Tracheal epithelial cell (primary cell): ENCODE measurements at places on chromosomes 2 and 18. TPM values are rescaled to one million over a fixed set of nuclear protein-coding genes. Genes with fewer than 3 reads are reported as not detected.

LINC00305 gene
- total RNA-seq = not detected in 2 replicates

PDCD1 gene
- 0.24 TPM in 1 of 2 replicates, not detected in the other for total RNA-seq

FN1 gene
- total RNA-seq = 78.0 and 4,192 TPM in 2 replicates

EML6 gene
- total RNA-seq = 0.43 and 0.48 TPM in 2 replicates

ZNF512 gene
- 3.2 and 8.7 TPM in 2 replicates for total RNA-seq

MROH2A gene
- total RNA-seq = not detected in 2 replicates

SULT1C2 gene
- 0.21 and 0.72 TPM in 2 replicates for total RNA-seq

FEV gene
- total RNA-seq = not detected in 2 replicates

C2orf80 gene
- total RNA-seq = not detected in 2 replicates

POTEI gene
- total RNA-seq = not detected in 2 replicates

ZEB2 gene
- 2.2 TPM in 1 of 2 replicates, not detected in the other for total RNA-seq

LHCGR gene
- not detected in 2 replicates for total RNA-seq

GPR148 gene
- not detected in 2 replicates for total RNA-seq

TTC39C gene
- 16.9 and 31.8 TPM in 2 replicates for total RNA-seq

ERICH2 gene
- 0.72 and 7.0 TPM in 2 replicates for total RNA-seq

KCTD1 gene
- 22.2 and 29.0 TPM in 2 replicates for total RNA-seq

IL37 gene
- total RNA-seq = not detected in 2 replicates

CPS1 gene
- total RNA-seq = 19.8 and 21.4 TPM in 2 replicates

CCL20 gene
- 2.6 and 158 TPM in 2 replicates for total RNA-seq

TMSB10 gene
- total RNA-seq = 7,601 and 9,488 TPM in 2 replicates

MOGAT1 gene
- not detected in 2 replicates for total RNA-seq

ITGA4 gene
- total RNA-seq = under 0.01 and 3.1 TPM in 2 replicates

DRC1 gene
- 0.21 and 0.24 TPM in 2 replicates for total RNA-seq

SP140 gene
- 0.48 TPM in 1 of 2 replicates, not detected in the other for total RNA-seq

DHRS9 gene
- total RNA-seq = 0.72 and 13.0 TPM in 2 replicates

CFAP221 gene
- total RNA-seq = 0.72 TPM in 1 of 2 replicates, not detected in the other

NXPH2 gene
- total RNA-seq = not detected in 2 replicates

LCT gene
- not detected in 2 replicates for total RNA-seq

CAPN14 gene
- 2.2 and 6.8 TPM in 2 replicates for total RNA-seq

PRKAG3 gene
- not detected in 2 replicates for total RNA-seq

TSPYL6 gene
- not detected in 2 replicates for total RNA-seq

SNX17 gene
- 125 and 136 TPM in 2 replicates for total RNA-seq

TEX44 gene
- total RNA-seq = not detected in 2 replicates

TTN gene
- under 0.01 TPM in 1 of 2 replicates, not detected in the other for total RNA-seq

GKN2 gene
- not detected in 2 replicates for total RNA-seq

FBXO48 gene
- 0.24 and 0.64 TPM in 2 replicates for total RNA-seq

SPDYA gene
- 0.85 and 0.96 TPM in 2 replicates for total RNA-seq

NR4A2 gene
- total RNA-seq = 0.24 and 0.43 TPM in 2 replicates

CCDC68 gene
- total RNA-seq = 9.2 and 9.4 TPM in 2 replicates

SERPINB3 gene
- total RNA-seq = 33.7 and 83.3 TPM in 2 replicates

MTERF4 gene
- 19.3 and 28.3 TPM in 2 replicates for total RNA-seq

PECR gene
- 14.9 and 19.4 TPM in 2 replicates for total RNA-seq

LRP2 gene
- under 0.01 TPM in 1 of 2 replicates, not detected in the other for total RNA-seq

NT5DC4 gene
- not detected in 2 replicates for total RNA-seq

UGT1A5 gene
- 0.24 TPM in 1 of 2 replicates, not detected in the other for total RNA-seq

OSBPL1A gene
- 24.1 and 32.2 TPM in 2 replicates for total RNA-seq

DLX2 gene
- total RNA-seq = under 0.01 TPM in 1 of 2 replicates, not detected in the other

CDK5R2 gene
- total RNA-seq = not detected in 2 replicates

B3GNT7 gene
- total RNA-seq = 0.21 and 1.7 TPM in 2 replicates

CLEC4F gene
- total RNA-seq = not detected in 2 replicates

COLEC11 gene
- not detected in 2 replicates for total RNA-seq

POTEC gene
- not detected in 2 replicates for total RNA-seq
